ENCODE measurements at places on chromosomes 5 and 9.

DNA sequence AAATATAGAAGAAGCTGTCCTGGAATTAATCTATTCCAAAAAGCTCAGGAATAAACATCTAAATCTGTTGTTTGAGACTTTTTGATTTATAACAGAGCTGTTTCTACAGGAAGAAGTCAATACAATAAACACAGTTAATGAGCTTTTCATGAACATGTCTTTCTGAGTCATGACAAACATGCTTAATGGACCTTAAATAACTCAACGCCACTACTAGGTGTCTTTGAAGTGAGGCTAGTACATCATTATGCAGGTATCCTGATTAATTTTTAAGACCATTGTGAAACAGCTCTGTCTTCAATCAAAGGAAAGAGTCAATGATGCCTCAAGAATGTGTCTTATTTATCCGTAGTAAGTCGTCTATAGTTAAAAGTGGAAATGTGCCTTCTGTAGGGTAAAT, 131.6 kb downstream of the GABRB2 start:
- H3K27me3 ChIP-seq, result no peaks in the 10 kb centered on the region
- no peak overlapping the region for H3K27ac ChIP-seq
- no peaks in the 10 kb centered on the region for H3K36me3 ChIP-seq
- no peak overlapping the region for H3K4me3 ChIP-seq
- no peaks in the 10 kb centered on the region for H3K4me1 ChIP-seq

- DNase-seq, result no peak
- no peak overlapping the region for H3K27ac ChIP-seq
- H3K27me3 ChIP-seq, result no peaks in the 10 kb centered on the region
- no peaks in the 10 kb centered on the region for H3K36me3 ChIP-seq
- H3K4me1 ChIP-seq, result no peaks in the 10 kb centered on the region
- H3K4me3 ChIP-seq, result no peak overlapping the region
Observed at GRCh38 chr9:16608906-16609305, 261.6 kb downstream of the BNC2 start.

GRCh38 chr9:84808416-84808815, 138.9 kb downstream of the NTRK2 start:
- DNase-seq, result no peak
- H3K27me3 ChIP-seq, result no peaks in the 10 kb centered on the region
- no peak overlapping the region for H3K4me3 ChIP-seq
- peaks cover 24% of the 10 kb centered on the region for H3K4me1 ChIP-seq
- no peaks in the 10 kb centered on the region for H3K36me3 ChIP-seq
- H3K27ac ChIP-seq, result no peak overlapping the region

GRCh38 chr5:138946241-138946623, 71.1 kb upstream of the LRRTM2 start:
- H3K36me3 ChIP-seq, result no peaks in the 10 kb centered on the region
- DNase-seq, result no peak
- H3K4me1 ChIP-seq, result no peaks in the 10 kb centered on the region
- no peak overlapping the region for H3K4me3 ChIP-seq
- H3K27me3 ChIP-seq, result no peaks in the 10 kb centered on the region

GRCh38 chr9:81256368-81256767, 433.0 kb downstream of the TLE1 start:
- no peak overlapping the region for H3K27ac ChIP-seq
- no peaks in the 10 kb centered on the region for H3K4me1 ChIP-seq
- H3K36me3 ChIP-seq, result no peaks in the 10 kb centered on the region
- H3K27me3 ChIP-seq, result no peaks in the 10 kb centered on the region
- DNase-seq, result no peak
- no peak overlapping the region for H3K4me3 ChIP-seq

GRCh38 chr5:79829260-79829659, 139.6 kb downstream of the CMYA5 start:
- DNase-seq, result peak; percentile 81
- H3K36me3 ChIP-seq, result no peaks in the 10 kb centered on the region
- H3K4me3 ChIP-seq, result no peak overlapping the region
- H3K27me3 ChIP-seq, result no peaks in the 10 kb centered on the region

GRCh38 chr9:87405677-87406542, 91.8 kb upstream of the DAPK1 start:
- H3K4me1 ChIP-seq, result no peaks in the 10 kb centered on the region
- no peaks in the 10 kb centered on the region for H3K27me3 ChIP-seq
- no peaks in the 10 kb centered on the region for H3K36me3 ChIP-seq
- H3K4me3 ChIP-seq, result no peak overlapping the region
- no peak overlapping the region for H3K27ac ChIP-seq

GRCh38 chr5:2755681-2756171, 4.2 kb upstream of the IRX2 start:
- peak overlapping the region; percentile 29 for H3K4me3 ChIP-seq
- no peak overlapping the region for H3K27ac ChIP-seq
- peaks cover 45% of the 10 kb centered on the region for H3K4me1 ChIP-seq
- H3K36me3 ChIP-seq, result no peaks in the 10 kb centered on the region

- H3K36me3 ChIP-seq, result no peaks in the 10 kb centered on the region
- H3K27ac ChIP-seq, result peak overlapping the region; percentile 100
- H3K27me3 ChIP-seq, result no peaks in the 10 kb centered on the region
- peak; percentile 89 for DNase-seq
Observed at GRCh38 chr5:79236970-79237739, 1.2 kb downstream of the JMY start.
